ENCODE measurements at places on chromosomes 12 and 14.

- peak; percentile 88 for DNase-seq
Measured at GRCh38 chr12:113152835-113153814, 3.6 kb downstream of the CFAP73 start.

- DNase-seq: no peak
Measured at GRCh38 chr12:508145-508544, 48.4 kb downstream of the B4GALNT3 start.

DNA sequence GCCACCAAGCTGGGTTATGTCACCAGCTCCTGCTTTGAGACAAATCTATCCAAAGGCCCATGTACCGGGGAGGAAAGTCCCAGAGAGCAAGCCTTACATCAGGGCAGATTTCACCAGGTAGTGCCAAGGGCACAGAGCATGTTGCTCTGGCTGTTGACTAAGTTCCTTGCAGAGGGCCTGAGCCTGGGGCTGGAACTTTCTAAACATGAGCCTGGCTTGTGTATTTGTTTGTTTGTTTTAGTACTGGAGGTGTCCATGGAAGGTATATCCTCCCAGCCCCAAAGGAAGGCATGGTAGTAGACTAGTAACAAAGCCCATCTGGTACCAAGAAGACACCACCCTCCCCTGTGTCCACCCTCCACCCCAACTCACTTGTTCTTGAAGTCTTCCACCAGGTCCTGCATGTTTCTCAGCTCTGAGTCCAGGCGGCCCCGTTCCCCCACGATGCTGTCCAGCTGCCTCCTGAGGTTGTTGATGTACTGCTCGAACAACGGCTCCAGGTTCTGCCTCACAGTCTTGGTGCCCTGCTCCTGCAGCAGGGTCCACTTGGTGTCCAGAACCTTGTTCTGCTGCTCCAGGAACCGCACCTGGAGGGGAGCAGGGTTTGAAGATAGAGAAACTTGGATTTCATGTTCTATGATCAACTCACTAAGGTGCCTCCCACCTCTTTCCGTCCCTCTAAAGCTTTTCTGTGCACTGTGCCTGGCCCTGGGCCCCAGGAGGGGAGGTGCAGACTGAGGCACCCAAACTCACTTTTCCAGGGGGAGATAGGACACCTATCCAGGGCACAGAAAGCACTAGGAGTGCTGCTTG, 1.4 kb downstream of the KRT5 start:
- DNase-seq: no peak

- DNase-seq: no peak
Measured at GRCh38 chr12:22410486-22410885, 76.0 kb upstream of the ST8SIA1 start.

DNA sequence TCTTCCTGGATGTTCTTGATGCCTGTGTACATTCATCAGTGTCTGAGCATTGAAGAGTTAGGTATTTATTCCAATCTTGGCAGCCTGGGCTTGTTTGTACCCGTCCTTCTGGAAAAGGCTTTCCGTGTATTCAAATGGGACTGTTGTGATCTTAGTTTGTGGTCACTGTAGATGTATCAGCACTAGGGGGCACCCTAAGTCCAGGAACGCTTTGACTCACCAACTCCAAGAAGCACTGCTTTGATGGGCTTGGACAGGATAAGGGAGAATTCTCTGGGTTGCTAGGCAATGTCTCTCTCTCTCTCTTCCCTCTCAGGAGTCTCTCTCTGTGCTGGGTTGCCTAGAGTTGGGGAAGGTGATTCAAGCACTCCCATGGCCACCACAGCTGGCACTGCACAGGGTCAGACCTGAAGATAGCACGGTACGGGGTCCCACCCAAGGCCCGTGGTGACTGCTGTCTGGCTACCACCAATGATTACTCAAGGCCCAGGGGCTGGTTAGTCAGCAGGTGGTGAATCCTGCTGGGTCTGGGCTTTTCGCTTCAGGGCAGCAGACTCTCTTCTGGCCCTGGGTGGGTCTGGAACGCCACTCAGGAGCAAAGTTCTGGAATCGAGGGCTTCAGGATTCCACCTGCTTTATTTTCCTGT, 211.1 kb upstream of the RGS6 start:
- no peak for DNase-seq

- no peak for DNase-seq
Measured at GRCh38 chr12:132227782-132228475, 83.7 kb downstream of the NOC4L start.

GRCh38 chr12:24791622-24792021, 157.3 kb downstream of the BCAT1 start:
- DNase-seq: no peak

DNA sequence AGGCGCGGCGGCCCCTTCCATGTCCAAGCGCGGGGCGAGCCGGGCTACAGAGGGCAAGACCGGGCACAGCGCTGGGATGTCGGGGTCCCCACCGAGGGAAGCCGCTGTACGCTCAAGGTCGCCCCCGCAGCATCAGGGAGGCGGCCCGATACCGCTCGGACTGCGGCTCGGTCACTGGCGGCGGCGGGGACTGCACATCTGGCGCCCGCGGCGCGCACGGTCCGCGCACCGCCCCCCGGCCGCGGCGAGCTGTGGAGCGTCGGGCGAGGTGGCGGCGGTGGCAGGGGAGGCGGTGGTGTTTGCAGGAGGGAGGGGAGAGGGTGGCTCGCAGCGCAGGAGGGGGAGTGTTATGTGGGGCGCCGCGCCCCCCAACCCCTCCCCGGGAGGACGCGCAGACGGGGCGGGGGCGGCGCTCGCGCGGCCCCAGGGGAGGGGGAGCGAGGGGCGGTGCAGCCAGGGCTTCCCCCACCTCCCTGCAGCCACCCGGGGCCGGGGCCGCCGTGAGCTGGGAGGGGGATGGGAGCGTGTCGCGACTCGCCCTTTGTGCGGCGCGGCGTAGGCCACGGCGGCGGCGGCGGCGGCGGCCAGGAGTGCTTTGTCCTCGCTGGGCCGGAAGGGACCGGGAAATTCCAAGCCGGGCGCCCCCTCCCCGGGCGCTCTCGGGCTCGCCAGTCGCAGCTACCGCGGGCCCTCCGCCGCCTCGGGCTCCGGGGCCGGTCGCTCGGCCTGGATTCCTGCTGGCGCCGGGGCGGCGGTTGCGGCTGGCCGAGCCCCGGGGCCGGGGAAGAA, at the start of gene NUAK1:
Gene NUAK1, minus strand, starts transcription at position 322 of the 789 bp plus-strand sequence. Its CDS starts 301 bp downstream, at position 21.
- DNase-seq: peak; percentile 79

DNA sequence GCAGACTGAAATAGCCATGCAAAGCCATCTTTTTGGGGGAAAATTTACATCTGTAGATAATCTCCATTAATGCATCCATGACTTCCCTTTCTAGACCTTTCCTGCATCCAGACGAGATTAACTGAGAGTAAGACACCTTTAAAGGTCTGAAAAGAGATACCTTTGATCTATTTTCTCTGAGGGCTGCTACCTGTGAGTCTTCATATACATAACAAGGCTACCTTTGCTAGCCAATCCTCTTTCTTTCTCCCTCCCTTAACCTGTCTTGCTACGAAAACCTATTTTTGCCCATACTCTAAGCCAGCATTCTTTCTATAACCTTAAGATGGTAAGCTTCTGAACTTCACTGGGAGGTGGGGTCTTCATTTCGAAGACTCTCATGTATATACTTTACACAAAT, 908.5 kb upstream of the FBXO33 start:
- no peak for DNase-seq

DNA sequence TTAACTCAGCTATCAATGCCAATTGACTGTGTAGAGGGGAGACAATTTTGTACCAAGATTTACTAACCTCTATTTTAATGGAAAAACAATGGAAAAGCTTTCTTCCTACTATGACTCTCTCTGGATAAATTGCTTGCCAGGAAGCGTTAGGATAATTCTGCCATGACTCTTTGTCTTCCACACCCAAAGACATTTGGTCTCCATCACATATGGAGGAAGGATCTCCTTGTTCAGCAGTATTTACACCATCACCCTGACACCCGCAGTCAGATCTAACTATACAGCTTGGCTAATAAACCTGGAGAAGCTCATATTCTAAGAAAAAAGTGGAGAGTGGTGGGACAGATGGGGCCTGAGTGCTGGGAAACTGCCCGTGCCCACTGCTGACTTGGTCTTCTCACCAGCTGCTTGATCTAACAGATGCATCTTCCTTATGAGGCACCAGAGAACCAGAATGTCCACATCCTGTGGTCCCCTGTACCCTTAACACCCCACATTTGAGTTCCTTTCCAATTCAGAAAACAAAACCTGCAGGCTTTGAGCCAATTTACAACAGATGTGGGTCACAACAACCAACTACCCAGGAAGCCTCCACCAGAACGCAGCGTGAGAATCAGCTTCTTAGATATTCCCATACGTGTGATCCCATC, 154.0 kb downstream of the DAD1 start:
- DNase-seq: no peak

- DNase-seq: no peak
Measured at GRCh38 chr12:2997989-2998670, 38.9 kb downstream of the TEAD4 start.

- no peak for DNase-seq
Measured at GRCh38 chr12:54364413-54364812, at the start of gene GPR84. Gene GPR84, minus strand, starts transcription at chr12:54364486. Its CDS starts 635 bp downstream, at chr12:54363851.

GRCh38 chr14:20179218-20179617, 11.5 kb upstream of the OR11G2 start:
- DNase-seq: no peak

GRCh38 chr12:53849113-53849512, 89.5 kb upstream of the HOXC13 start:
- no peak for DNase-seq

DNA sequence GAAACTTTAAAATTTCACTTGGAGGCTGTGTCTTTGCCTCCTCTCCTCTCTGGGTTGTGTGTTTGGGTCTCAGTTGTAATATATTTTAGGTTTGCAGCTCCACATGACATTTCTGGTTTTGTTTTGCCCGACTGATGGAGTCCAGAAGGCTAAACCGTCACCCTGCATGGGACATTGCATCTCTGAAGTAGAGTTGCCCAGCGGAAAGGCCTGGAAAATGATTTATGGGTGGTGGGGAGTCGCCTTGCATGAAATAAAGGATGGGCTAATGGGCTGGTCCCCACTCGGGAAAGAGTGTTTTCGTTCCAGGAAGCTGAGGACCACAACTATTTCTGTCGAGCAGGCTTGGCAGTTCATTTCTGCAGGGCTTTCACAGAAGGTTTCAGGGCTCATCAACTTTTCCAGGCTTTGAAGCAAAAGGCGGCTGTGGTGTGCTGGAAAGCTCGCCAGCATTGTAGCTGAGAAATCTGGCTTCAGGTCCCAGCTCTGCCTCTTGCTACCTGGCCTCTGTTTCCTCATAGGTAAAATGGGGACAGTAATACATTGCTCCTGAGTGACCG, 74.8 kb upstream of the GSC start:
- no peak for DNase-seq

DNA sequence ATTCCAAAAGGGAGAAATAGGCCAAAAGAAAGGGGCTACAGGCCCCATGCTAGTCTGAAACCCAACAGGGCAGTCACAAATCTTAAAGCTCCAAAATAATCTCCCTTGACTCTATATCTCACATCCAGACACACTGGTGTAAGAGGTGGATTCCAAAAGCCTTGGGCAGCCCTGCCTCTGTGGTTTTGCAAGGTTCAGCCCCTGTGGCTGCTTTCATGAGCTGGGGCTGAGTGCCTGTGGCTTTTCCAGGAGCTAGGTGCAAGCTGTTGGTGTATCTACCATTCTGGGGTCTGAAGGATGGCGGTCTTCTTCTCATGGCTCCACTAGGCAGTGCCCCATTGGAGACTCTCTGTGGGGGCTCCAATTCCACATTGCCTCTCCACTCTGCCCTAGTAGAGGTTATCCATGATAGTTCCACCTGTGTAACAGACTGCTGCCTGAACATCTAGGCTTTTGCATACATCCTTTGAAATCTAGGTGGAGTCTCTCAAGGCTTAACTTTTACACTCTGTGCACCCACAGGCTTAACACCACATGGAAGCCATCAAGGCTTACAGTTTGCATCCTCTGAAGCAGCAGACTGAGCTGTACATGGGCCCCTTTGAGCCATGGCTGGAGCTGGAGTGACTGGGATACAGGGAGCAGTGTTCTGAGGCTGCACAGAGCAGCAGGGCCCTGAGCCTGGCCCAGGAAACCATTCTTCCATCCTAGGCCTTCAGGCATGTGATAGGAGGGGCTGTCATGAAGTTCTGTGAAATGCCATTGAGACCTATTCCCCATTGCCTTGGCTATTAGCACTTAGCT, 66.5 kb upstream of the ABCD2 start:
- DNase-seq: no peak

DNA sequence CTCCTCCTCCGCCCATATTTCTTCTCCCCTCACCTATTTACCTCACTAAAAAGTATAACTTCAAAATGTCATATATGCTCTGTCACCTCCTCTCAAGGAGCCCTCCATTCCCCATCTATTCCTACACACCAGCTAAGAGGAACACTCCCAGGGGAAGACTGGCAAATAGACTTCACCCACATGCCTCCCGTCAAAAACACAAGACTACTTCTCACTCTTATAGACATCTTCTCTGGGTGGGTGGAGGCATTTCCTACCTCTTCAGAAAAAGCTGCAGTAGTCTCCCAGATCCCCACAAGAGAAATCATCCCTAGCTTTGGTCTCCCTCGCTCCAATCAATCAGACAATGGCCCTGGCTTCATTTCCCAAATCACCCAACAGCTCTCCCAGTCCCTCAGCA, 66.2 kb downstream of the MOK start:
- DNase-seq: no peak

DNA sequence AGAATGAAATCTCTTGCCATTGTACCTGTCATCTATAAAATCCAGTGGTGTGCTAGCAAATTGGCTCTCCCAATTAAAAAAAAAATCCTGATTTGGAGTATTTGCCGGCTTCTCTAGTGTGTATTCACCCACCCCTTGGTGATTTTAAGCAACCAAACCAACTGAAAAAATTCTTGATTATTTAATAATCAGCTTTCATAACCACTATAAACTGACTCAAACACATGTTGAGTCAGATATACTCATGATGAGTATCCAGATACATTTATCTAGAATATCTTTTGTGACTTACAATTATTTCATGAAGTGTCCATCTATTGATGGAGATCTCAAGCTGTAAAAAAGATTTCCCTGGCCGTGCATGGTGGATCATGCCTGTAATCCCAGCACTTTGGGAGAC, 205.4 kb downstream of the RASSF9 start:
- DNase-seq: no peak

DNA sequence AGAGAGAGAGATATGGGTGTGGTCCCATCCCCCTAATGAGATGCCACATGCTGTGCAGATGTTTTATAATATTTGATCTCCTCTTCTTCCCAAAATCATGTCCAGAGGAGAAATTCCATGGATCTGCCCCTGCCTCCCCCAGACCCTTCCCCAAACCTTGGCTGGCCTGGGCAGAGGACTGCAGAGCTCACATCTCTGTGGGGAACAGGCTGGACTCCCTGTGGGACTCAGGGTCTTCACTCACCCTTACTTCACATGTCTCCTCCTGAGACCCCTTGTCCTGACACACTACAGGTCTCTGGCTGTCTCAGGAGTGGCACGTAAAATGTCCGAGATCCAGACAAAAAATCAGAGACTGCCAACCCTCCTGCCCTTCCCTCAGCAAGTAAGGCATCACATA, 76.0 kb upstream of the CAPRIN2 start:
- DNase-seq: no peak

GRCh38 chr12:124938587-124938986, 24.1 kb upstream of the UBC start:
- no peak for DNase-seq

- DNase-seq: no peak
Measured at GRCh38 chr12:113855998-113856397, 110.1 kb downstream of the RBM19 start.

- DNase-seq: peak; percentile 79
Measured at GRCh38 chr14:104436047-104436591, 143.4 kb upstream of the C14orf180 start.

GRCh38 chr12:75087654-75088053, 122.0 kb downstream of the KCNC2 start:
- no peak for DNase-seq
